Amniotic stem cell (primary cell): ENCODE measurements at places on chromosomes 12 and 14.

DNA sequence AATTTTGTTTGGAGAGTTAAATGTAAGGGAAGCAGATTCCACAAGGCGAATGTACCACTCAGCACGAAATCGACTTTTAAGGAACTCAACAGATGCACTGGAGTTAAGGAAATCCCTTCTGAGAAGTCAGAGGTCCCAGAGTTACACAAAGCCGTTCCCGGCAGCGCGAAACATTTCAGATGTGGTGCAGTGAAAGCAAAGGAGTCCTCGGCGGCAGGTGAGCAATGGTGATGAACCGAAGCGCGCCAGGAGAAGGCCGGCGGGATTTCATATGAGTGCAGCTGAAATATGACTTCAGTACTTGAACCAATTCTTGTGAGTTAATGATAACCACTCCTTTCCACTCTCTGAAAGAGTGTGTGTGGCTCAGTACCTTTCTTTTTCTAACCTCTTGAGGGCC is 183.2 kb downstream of the GRIP1 start:
- DNase-seq, result no peak

DNA sequence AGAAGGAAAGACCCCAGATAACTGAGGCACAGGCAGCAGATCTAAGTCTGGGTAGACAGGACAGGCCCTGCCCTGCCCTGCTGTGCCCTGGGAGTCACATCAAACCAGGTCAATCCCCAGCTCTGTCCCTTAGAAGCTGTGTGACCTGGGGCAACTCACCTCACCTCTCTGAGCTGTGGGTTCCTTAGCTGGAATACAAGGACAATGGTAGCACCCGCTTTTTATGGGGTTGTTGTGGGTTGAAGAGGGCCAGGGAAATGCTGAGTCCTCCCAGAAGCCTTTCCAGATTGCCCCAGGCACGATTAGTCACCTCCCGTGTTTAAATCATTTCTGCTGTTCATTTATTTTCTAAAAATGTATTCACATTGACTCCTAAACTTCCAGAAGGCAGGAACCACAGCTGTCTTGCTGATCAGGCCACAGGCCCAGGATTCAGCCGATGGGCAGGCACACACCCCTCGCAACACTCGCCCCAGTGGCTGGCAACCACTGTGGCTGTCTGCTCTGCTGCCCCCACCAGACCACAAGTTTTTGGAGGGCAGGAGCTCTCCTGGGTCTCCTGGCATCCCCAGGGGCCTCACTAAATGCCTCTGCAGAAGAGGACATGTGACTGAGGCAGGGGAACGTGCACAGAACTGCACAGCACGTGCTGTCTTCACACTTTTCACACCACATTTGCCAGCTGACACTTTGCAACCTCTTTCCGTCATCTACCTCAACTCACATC is 3.0 kb downstream of the SELPLG start:
- peak; percentile 77 for DNase-seq

- no peak for DNase-seq
These were observed 1552.4 kb upstream of the FLRT2 start for GRCh38 chr14:83977583-83977982.

DNA sequence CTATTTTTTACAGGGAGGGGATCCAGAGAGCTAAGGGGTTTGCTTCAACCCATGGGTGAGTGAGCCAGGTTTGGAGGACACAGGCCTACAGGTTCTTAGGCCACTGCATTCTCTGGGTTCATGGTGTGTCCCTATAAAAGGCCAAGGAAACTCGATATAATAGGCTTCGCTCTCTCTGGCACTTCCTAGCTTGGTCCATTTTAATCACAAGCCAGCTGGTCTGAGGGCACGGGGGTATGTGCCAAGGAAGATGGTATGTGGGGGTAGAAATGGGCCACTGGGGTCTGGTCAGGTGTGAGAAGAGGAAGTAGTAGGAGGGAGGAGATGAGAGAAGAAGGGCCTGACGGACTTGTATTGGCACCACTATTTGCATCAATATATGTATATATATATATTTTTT is 4.9 kb downstream of the ETV6 start:
- no peak for DNase-seq

GRCh38 chr14:32192712-32193373 is 9.0 kb upstream of the RNU6-7 start:
- DNase-seq, result no peak

- DNase-seq, result no peak
These were observed 174.1 kb upstream of the PRMT8 start for GRCh38 chr12:3316776-3317480.

GRCh38 chr12:122411537-122411936 is 10.9 kb downstream of the CLIP1 start:
- DNase-seq, result no peak

DNA sequence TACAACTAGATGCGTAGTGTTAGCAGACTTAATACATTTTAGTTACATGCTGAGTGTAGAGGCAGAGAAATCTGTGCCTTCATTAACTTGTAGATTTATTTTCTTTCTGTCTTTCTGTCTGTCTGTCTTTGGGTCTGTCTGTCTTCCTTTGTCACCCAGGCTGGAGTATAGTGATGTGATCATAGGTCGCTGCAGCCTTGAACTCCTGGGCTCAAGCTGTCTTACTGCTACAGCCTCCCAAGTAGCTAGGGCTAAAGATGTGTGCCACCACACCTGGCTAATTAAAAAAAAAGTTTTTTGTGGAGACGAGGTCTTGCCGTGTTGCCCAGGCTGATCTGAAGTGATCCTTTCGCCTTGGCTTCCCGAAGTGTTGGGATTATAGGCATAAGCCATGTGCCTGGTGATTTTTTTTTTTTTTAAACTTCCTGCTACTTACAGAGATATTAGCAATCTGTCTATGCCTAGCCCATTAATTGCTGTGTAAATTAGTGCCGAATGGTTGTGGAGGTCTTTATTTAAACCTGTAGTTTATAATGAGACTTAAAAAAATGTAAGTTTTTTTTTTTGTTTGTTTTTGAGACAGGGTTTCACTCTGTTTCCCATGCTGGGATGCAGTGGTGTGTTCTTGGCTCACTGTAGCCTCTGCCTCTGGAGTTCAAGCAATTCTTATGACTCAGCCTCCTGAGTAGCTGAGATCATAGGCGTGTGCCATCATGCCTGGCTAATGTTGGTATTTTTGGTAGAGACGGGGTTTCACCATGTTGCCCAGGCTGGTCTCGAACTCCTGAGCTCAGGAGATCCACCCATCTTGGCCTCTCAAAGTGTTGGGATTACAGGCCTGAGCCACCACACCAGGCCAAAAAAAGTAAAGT is 22.8 kb downstream of the ERC1 start:
- DNase-seq, result peak; percentile 33
